Activated T-helper 1 cell treated with Interleukin-2 at 50 U/mL for 16 hours (primary cell): ENCODE measurements at places on chromosomes 4 and X.

GRCh38 chrX:93538575-93538974 is 134.8 kb downstream of the NAP1L3 start:
- DNase-seq = no peak

DNA sequence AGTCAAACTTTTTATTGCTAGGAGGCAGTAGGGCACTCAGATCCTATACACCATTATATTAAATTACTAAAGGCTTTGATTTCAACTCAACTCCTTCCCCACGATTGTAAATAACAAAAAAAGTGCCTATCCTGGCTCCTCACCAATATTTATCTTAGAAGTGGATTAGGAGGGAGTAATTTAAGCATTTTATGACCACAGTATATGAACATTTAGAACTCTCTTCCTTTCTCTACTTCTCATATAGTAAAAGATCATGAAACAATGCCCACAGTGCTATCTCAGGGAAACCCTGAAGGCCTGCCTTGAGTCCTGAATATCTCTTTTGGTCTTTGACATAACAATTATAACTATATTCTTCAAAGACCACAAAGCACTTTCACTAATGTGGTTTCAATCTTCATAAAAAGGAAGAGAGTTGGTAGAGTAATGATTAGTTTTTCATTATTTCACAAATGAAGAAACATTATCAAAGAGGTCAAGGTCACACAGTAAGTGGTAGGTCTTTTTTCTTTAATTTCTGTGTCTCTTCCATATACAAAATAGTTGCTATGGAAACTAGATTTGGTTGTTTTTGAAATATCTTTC is 29.1 kb upstream of the ADH1C start:
- no peak for DNase-seq

DNA sequence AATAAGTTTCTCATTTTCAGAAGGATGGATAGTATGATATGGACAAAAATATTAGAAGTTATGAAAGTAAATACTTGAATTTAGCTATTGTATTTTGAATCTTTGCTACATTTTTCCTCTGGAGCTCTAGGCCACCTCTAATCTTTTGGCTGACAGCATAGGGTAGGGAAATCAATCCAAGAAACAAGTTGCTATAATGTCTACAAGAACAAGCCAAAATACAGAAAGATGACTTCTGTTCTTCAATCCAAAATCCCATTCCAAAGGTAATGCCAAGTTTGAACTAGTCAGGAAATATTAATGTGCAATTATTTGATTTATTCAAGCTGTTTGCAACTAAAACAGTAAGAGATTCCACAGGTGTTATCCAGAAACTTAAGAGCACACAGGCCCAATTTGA is 1323.1 kb downstream of the ADGRL3 start:
- no peak for DNase-seq

DNA sequence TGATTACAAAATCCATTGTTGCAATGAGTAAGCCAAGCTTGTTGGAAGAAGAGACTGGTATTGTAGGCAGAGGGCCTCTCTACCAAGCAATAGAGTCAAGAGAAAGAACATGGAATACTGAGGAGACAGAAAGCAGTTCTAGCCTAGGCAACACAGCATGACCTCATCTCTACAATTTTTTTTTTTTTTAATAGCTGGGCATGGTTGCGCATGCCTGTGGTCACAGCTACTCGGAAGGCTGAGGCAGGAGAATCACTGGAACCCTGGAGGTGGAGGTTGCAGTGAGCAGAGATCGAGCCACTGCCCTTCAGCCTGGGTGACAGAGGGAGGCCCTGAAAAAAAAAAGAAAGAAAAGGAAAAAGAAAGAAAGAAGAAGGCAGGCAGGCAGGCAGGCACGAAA is 11.7 kb upstream of the ZBTB33 start:
- DNase-seq = no peak

DNA sequence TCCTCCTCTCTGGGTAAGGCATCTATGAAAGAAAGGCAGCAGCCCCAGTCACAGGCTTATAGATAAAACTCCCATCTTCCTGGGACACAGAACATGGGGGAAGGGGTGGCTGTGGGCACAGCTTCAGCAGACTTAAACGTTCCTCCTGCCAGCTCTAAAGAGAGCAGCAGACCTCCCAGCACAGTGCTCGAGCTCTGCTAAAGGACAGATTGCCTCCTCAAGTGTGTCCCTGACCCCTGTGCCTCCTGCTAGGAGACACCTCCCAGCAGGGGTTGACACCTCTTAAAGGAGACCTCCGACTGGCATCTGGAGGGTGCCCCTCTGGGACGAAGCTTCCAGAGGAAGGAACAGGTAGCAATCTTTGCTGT is 89.9 kb downstream of the EFHC2 start:
- no peak for DNase-seq

DNA sequence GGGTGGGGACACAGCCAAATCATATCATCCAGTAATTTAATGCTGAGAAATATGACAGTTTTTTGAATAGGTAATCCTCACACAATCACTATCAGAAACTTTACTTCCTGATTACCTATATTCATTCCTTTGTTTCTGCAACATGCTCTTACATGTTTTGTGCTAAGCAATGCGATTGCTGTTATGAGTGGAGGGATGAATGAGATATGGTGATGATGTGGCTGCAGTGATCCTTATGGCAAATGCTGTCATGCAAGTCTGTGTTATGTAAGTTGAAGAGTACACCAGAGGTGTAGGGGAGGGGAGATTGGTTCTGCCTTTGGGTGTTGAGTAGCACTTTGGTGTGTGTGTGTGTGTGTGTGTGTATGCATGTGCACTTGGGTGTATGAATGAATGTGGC is 14.6 kb downstream of the HERC3 start:
- no peak for DNase-seq
